CD4-positive, alpha-beta T cell treated with Interleukin-21 for 1 hour (primary cell): ENCODE measurements at places on chromosomes 12 and 14.

GRCh38 chr14:101402936-101403660 is 158.2 kb upstream of the DIO3 start:
- no peak for DNase-seq

DNA sequence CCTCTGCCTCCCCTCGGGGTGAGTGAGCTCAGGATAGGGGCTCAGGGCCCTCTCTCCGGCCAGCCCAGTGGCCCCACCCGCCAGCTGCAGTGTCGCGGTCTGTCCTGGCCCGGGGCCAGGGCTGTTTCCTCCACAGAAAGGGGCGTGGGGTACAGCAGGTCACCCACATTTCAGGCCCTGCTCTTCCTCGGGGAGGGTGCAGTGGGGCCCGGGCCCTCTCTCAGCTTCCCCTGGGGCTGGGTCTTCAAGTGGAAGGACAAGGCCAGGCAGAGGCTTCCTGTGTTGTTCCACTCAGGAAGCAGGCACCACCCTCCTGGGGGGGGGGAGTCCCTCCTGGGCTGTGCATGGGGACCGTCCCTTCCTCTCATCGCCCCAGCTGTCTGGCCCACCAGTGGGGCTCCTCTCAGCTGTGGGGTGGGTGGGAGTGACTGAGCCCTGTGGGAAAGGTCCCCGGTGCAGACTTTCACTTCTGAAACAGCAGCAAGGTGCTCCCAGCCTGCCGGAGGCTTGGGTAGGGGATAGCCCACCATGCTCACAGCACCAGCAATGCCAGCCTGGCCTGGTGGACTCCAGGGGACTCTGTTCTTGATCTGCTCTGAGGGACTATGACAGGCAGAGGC is 3.7 kb downstream of the GPR132 start:
- DNase-seq, result peak; percentile 66

- DNase-seq, result no peak
These were observed 172.4 kb downstream of the CALM1 start for GRCh38 chr14:90569201-90569600.

GRCh38 chr12:131831635-131832041 is 3.4 kb downstream of the MMP17 start:
- no peak for DNase-seq

DNA sequence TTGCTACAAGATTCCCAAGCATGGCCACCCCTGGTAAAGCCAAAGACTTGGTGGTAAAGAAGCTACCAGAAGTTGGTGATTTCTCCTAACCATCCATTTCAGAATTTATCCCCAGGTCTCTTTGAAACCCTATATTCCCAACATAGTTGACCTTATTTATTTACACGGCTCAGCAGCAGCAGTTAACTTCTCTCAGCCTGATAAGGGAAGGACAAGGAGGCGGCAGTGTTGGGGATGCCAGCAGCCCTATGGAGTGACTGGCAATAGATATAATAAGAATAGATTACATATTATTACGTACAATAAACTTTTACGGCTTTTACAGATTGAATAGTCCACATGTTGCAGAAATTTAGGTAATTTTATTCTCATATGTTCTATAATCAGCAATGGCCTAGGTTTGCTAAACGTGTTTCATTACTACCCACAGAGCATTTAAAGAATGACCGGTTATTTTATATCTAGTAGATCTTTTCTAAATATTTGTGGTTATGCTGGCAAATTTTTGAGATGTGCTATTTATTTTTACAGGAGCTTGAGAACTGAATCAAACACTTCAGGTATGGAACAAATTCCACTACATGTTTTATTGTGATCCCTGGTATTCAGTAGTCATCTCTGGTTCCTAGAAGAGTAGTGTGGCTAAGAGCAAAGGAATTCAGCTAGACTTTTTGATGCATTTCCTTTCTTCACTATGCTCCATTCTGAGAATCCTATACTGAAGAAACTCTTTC is 19.8 kb upstream of the PALS1 start:
- no peak for DNase-seq

DNA sequence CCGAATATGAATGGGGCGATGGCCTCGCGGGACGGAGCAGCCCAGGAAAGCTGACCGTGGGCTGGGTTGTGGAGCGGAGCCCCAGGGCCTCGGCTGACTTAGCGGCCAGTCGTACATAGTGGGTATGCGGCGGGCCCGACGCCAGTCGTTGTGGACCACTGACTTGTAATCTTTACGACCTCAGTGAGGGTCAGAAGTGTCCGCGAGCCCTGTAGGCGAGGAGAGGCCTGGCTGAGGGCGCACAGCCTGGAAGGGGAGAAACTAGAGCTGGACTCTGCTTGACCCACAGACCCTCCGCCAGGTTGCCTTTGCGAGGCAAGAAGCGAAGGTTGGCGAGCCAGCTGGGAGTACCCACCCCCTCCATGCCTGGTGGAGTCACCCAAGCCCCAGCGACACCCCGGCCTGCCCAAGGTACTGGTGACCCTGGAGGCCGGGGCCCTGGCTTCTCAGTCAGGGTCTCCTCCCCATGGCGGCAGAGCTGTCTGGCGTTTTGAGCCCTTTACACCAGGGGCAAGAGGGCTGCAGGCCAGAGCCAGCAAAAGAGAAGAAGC is 15.6 kb upstream of the DYNC1H1 start:
- DNase-seq, result no peak

DNA sequence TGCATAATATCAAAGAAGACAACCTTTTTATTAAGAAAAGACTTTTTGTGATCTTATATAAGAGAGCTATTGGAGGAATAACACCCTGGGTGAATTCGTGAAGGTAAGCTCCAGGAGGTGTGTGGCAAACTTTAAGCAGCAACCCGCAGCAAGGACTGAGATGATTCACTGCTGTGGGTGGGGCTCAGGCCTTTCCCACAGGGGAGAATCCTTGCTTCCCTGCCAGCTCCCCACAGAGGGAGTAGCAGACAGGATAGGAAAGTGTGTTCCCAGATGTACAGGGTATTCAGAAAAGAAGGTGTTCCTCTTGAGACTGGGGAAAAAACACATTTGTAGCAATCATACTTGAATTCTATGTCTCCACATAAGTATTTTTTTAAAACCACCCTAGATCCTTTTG is 9.2 kb downstream of the NDUFA12 start:
- no peak for DNase-seq

- no peak for DNase-seq
These were observed 19.4 kb upstream of the EVL start for GRCh38 chr14:100045642-100046344.

DNA sequence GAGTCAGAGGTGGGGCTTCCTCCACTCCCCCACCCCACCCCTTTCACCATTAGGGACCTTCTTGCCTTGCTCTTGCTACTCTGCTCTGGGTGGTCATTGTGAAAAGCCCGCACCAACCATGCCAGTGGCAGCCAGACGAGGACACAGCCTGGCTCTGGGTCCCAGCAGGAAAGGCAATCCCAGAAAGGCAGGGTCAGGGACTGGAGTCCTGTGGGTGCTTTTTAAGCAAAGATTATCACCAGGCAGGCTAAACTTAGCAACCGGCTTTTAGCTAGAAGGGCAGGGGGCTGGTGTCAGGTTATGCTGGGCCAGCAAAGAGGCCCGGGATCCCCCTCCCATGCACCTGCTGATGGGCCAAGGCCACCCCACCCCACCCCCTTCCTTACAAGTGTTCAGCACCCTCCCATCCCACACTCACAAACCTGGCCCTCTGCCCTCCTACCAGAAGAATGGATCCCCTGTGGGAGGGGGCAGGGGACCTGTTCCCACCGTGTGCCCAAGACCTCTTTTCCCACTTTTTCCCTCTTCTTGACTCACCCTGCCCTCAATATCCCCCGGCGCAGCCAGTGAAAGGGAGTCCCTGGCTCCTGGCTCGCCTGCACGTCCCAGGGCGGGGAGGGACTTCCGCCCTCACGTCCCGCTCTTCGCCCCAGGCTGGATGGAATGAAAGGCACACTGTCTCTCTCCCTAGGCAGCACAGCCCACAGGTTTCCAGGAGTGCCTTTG is 1.2 kb upstream of the GAPDH start:
- DNase-seq, result peak; percentile 25

DNA sequence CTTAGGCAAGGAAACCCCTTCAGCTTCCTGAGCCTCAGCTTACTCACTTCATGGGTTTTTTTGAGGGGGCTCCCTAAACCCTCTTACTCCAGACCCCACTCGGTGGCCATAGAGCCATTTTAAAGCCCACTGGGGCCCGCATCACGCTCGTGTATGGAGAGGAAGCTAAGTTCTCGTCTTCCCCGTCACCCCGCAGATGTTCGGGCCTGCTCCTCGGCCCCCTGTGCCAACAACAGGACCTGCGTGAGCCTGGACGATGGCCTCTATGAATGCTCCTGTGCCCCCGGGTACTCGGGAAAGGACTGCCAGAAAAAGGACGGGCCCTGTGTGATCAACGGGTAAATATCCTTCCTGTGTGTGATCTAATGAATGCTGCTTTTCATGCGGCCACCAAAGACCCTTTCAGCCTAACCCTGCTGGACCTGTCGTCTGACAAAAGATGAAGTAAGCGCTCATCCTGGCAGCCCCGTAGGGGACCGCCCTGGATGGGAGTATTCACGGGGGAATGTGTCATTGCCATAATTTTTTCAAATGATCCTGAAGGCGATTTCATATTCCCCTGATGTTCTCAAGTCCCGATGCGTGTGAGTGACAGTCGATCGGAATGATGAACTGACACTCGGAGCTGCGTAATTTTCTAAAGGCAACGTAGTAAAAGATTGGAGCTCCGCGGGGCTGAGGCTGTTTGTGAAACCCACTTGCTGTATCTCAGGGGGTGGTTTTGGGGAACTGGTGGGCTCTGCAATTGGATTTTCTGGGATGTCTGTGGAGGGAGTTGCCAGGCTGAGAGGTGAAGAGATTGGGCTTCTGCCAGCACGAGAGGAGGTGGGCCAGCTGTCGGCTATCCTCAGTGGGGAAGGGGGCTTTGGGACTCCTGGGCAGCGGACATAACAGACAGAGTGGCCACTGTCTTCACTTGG is 5.4 kb downstream of the DLK1 start:
- DNase-seq, result no peak

DNA sequence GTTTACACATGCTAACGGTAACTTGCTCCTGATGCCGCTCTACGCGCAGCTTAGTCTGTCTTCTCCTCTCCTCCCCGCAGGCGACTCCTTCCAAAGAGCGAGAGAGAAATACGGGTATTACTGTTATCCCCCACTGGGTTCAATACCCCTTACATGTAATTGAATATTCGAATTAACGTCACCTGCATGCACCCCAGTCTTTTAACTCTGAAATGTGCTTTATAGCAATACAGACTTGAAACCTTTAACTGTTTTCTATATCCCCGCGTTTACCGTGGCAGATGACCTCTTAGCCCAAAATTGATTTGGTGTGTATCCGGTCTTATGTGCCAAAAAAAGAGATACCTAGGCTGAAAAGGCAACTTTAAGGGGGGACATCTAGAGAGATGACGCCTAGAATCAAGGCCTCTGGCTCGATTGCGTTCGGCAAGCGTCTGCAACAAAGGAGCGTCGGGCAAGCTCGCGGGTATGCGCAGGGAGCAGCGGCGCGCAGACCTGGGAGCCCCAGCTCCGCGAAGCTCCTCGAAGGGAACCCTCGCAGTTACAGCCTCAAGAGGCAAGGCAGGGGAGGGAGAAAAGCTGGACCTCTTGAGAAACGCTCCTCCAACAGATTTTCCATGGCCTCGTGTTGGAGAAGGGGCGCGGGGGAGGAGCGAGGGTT is 6.8 kb upstream of the FOXG1 start:
- DNase-seq, result no peak

DNA sequence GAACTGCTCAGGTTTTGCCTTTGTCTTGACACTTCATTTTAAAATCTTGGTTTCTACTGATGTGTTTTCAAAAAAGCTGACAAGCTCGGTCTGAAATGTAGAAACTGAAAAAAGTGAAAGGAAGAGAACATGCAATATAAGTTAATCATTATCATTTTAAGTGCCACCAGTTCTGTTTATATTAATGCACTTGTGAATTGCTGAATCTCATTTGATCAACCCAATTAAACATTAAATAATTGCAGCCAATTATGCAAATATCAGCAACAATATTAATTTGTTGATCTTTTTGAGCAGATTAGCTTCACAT is 133.8 kb downstream of the BCAT1 start:
- DNase-seq, result no peak

GRCh38 chr14:91947475-91948184 is at the start of gene FBLN5:
Gene FBLN5, minus strand, starts transcription at chr14:91947694. Its CDS starts 465 bp downstream, at chr14:91947229.
- DNase-seq, result peak; percentile 27

DNA sequence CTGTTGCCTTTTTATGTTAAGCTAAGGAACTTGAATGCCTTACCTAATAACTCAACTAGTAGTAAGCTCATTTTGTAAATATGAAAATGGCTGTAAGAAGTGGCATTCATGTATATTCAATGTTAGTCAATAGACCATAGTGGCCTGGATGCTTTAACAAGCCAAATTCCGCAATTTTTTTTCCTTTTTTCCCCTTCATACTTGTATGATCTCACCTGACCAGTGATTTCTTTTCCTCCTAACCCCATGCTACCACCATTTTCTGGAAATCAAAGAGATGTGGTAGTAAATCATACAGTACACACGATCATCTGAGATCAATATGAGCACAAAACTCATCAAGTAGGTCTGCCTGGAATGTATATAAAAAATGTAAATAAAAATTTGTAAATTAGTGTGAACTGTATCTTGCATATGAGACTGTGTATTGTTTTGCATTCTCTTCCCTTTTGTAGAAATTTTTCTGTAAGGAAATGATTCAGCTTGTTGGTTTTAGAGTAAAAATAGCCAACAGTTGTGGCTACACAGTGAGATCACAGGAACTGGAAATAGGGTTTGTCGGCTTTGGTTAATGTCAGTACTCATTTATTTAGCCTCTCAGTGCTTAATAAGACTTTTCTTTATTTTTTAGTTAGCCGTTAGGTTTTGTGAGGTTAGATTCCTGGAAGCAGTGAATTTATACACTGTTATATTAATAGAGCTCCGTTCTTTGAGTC is 62.5 kb downstream of the ETNK1 start:
- DNase-seq, result peak; percentile 19

DNA sequence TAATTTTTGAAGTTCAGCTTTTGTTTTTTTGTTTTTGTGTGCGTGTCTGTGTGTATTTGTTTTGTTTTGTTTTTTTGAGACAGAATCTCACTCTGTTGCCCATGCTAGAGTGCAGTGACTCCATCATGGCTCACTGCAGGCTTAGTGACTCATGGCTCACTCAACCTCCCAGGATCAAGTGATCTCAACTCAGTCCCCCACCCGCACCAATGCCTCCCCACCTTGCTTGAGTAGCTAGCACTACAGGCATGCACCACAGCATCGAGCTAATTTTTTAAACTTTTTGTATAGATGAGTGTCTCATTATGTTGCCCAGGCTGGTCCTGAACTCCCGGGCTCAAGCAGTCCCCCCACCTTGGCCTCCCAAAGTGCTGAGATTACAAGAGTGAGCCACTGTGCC is 981.4 kb downstream of the BCL11B start:
- no peak for DNase-seq

DNA sequence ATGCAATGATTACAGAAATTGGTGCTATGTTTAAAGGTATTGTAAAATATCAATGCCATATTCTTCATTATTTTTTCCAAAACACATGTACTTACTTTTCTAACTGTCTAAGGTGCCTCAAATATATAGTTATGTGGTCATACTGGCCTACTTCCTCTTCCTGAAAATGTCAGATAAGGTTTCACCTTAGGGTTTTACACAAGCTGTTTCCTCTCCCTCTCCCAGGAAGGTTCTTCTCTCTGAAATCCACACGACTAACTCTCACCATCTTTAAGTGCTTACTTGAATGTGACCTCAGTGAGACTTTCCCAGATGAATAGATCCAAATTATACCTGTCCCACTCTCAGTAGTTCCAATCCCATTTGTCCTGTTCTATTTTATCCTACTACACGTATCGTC is 11.6 kb upstream of the CLEC4D start:
- DNase-seq, result no peak
